NCI-H526 (cell line): ENCODE measurements at places on chromosomes 7 and 10.

- DNase-seq: peak; percentile 31
Measured at GRCh38 chr10:86305521-86305920, 61.1 kb downstream of the GRID1 start.

- DNase-seq: no peak
Measured at GRCh38 chr10:28906011-28906411, 228.7 kb downstream of the BAMBI start.

DNA sequence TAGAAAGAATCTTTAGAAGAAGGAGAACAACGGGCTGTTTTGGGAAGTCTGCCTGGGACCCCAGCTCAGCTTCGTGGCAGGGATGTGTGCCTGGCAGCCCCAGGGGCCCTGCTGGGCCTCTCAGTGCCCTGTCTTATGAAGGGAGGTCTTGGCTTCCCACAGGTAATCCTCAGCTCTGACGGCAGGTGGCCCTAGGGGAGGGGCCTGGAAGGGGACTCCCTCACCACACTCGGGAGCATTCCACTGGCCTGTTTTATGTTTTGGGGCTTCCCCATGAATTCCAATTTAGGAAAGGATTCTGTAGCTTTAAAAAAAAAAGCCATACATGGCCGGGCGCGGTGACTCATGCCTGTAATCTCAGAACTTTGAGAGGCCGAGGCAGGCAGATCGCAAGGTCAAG lies 3.0 kb upstream of the DMBT1 start:
- DNase-seq: no peak

DNA sequence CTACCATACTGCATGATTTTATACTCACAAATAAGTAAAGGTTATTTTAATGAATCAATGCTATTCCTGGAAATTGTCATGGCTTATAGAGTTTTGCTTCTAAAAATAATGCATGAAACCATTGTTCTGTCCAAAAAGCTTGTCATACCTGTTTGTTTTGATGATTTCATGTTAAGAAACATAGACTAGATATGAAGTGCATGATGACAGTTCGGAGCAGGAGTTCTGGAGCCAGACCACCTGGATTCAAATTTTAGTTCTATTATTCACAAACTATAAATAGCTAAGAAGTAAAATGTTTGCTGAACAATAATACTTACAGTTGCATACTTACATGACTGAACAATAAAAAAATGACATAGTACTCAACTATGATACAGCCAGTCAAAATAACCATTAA lies 107.0 kb upstream of the AKR1E2 start:
- no peak for DNase-seq

DNA sequence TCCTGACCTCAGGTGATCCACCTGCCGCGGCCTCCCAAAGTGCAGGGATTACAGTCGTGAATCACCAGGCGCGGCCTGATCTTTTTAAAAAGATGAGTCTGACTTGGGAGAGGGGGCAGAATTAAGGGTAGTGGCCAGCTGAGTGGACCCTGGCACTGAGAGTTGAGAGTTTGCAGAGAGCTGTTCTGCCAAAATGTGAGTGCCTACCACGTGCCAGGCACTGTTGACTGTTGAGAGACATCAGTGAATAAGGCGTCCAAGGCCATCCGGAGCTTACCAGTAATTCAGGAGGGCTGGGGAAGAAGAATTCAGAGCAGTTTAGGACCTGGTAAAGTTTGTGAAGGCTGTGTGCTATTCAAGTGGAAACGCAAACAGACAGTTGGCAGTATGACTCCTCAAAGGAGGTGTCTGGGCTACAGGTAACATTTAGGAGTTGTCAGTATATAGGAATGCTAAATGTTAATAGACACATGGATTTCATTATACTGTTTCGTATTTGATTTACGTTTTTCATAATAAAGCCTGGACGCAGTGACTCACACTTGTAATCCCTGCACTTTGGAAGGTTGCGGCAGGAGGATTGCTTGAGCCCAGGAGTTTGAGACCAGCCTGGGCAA lies 1.5 kb downstream of the NIPSNAP2 start:
- no peak for DNase-seq

DNA sequence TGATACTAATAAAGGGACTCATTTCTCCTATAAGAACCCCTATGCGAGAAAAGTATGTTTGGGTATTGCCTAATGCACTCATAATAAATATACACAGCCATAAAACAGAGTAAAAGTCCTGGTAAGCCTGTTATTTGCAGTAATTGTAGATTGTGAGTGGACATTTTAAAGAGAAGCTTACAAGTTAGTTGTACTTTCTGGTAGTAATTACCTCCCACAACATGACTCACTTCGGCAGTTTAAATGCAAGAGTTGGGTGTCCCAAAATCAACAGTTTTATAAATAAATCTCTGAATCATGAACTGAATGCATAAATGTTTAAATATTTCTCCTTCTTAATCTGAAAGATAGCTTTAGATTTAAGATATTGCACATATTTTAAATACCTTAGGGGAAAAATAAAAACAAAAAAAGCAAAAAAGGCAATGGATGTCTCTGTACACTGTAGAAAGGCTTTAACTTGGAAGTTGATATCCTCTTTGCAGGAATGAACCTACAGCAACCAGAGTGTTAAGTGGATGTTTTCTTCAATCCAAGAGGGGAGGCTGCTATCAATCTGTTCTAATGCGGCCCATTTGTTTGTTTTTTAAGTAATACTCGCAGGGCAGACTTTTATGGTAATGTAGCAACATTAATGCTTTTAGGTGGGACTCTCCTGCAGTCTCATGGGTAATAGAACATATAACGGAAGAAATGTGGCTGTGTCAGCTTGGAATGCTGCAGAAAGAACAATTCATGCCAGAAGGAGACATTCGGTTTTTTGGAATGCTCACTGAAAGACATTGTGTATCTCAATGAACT lies 57.3 kb upstream of the ZEB1 start:
- DNase-seq: no peak

DNA sequence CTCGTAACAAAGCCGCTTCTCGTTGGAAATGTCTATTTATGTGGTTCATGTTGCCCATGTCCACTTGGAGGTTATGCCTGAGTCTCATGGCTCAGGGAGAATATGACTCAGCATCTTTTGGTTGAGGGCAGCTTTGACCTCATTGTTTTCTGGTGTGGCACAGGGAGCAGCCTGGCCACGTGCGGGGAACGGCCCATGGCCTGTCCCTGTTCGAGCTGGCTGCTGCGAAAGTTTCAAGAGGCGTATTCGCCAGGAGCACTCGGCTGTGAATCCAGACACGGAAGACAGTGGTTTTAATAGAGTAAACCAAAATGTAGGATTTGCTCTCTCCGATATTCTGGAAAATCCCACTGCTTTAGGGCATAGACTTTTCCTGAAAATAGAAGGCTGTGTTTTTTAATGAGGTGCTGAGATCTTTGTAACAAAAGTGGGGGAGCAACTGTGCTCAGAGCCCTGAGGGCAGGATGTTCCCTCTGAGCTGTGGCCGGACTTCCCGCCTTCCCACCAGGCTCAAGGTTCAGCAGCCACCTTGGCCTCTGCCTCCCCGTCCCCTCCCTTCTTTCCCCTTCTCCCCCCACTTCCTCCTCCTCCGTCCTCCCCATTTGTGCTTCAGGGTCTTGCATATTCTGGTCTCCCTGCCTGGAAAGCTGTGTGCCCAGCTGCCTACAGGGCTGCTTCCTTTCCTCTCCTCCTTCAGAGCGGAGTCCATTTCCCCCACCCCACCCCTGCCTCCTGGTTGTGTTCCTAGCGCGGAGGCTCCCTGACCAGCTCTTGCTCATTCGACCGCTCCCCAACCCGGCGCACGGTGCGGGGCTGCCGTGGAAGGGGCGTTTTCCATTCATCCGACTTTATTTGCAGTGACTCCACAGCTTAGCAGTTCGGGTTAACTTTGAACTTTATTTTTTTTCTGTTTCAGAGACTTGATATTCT lies 642.0 kb downstream of the SDK1 start:
- DNase-seq: no peak

DNA sequence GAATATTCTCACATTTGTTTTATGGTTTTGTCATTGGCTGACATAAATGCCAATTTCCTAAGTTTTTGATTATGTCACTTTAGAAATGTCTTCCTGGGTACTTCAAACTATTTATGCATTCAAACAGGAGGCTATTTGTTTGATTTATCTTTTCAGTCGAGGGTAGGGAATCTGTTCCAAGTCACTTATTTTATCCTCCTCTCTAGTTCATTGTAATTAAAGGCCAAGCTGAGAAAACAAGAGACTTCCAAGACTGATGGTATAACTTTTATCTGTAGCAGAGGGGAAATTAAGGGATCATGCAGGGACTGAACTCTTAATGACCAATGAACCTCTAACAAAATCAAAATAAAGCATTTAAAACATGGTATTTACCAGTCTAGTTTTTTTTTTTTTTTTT lies 968.4 kb downstream of the SORCS3 start:
- DNase-seq: no peak

- DNase-seq: no peak
Measured at GRCh38 chr7:74231232-74231590, 21.4 kb downstream of the LAT2 start.

DNA sequence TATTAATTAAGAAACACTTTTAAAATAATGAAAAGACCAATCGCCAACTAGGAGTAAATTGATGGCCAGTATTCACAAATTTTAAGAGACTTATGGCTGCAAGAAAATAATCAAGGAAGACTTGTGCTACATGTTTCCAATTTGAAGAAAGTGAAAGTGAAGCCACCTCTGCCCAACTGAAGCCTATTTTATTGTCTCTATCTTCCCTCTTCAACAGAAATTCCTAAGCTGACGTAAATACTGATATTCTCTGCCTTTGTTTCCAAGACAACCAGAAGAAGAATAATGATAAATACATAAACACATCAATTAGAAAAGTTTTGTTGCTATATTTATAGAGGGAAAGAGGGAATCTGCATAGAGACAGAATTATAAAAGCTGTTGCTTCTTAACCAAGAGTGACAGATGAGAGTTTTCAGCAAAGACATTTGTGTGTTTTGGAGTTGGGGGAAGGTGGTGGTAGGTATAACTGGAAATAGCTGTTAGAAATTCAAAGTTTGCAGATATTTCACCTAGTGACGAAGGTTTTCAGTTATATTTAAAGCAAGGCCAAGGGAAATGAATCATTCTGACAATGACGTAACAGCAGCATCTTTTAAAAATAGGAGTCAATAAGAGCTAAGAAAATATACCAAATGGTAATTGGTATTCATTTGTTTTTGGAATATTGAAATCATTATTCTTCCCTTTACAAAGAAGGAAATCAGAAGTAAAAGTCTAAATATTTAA lies 576.6 kb upstream of the SORCS1 start:
- DNase-seq: no peak

GRCh38 chr7:139490130-139490529 lies 6.7 kb upstream of the KLRG2 start:
- DNase-seq: no peak

GRCh38 chr7:111985798-111986197 lies 220.4 kb downstream of the DOCK4 start:
- no peak for DNase-seq

DNA sequence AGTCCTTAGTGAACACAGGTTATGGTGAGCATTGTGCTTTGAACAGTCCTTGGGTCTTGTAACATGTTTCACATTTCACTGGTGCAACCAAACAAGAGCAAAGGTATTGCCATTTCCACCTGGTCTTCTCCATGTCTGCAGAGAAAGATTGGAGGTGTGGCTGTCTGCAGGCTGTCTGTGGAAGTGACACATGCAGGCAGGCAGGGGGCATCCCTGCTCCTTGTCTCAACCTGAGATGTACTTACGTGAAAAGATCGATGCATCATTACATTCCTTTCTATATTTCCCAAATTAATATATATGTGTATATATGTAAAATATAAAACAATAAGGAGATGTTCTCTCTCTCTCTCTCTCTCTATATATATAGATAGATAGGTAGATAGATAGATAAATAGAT lies 54.3 kb downstream of the LRRC18 start:
- peak; percentile 40 for DNase-seq

GRCh38 chr7:84811362-84811761 lies 375.5 kb downstream of the SEMA3D start:
- no peak for DNase-seq

DNA sequence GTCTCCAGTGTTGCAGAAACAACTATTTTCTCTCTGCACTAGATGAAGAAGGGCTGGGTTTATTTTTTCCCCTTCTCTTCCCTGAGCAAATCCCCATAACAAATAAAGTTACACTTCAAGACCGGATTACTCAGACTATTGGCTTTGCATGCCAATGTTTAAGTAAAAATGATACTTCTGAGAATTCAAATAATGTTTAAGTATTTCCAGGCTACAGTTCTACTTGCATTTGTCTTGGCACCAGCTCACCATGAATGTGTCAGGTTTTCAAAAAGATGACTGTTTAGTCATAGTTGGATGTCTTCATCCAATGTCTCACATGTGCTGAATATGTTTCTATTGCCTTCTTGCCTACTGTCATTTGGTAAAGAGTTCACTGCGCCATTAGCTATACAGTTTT lies 912.6 kb downstream of the GATA3 start:
- DNase-seq: no peak
